Cerebellar cortex (tissue), 1 donor: ENCODE measurements at places on chromosomes 5 and 9.

DNA sequence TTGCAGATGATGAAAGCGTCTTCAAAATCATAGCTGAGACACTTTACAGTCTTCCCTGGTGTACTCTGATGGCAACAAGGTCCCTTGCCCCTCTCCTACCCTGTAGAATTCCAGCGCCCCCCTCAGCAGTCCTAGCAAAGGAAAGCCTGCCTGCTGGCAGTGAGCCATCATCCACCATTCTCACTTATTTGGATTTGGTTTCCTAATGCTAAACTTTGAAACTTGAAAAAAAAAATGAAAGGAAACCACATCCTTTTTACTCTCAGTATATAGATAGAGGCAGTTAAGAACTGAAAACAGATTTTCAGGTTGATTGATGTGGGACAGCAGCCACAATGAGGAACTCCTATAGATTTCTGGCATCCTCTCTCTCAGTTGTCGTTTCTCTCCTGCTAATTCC is at the start of gene GZMA:
Gene GZMA (plus strand): TSS at position 299 of the 400 bp plus-strand sequence. CDS start 37 bp downstream, at position 336.
- no peak for DNase-seq

DNA sequence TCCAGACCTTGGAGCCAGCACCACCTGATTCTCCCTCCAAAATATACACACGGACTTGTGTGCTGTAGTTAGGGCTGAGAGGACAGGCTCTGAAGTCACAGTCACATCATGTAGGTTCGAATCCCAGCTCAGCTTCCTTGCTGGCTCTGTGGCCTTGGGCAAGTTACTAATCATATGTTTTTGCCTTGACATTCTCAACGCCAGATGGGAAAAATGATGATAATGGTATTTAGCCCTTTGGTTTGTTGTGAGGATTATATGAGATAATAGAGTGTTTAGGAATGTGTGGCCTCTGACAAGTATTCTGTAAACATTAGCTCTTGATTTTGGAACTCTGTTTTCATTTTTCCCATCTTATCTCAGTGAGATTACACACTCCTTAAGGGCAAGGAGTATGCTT is 72.5 kb downstream of the PLAC8L1 start:
- no peak for DNase-seq

DNA sequence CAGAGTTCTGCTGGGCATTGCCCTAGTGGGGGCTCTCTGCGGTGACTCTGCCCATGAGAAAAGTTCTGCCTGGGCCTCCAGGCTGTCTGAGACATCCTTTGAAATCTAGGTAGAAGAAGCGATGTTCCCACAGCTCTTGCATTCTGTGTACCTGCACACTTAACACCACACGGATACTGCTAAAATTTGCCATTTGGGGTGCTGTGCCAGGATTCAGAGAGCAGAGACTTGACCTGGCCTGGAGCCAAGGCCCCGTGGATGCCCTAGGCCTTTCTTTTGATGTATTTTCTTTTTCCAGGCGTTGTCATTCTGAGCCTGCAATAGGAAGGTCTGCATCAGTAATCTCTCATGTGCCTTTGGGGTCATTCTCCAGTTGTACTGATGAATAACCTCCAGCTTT is 89.3 kb upstream of the IL12B start:
- DNase-seq: no peak

DNA sequence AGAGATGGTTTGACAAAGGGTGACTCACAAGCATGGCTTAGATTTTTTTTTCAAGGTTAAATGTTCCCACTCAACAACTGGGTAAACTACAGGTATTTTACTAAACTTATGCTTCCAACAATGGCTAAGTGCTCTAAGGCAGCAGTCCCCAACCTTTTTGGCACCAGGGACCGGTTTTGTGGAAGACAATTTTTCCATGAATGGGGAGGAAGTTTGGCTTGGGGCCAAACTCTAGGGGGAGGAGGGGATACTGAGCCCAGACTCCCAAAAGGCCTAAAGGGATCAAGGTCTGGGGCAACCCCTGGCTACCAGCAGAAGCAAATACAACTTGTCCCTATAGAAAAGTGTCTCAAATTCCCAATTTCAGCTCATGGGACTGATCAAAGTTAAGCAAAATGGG is 32.0 kb upstream of the HSD17B3 start:
- no peak for DNase-seq

DNA sequence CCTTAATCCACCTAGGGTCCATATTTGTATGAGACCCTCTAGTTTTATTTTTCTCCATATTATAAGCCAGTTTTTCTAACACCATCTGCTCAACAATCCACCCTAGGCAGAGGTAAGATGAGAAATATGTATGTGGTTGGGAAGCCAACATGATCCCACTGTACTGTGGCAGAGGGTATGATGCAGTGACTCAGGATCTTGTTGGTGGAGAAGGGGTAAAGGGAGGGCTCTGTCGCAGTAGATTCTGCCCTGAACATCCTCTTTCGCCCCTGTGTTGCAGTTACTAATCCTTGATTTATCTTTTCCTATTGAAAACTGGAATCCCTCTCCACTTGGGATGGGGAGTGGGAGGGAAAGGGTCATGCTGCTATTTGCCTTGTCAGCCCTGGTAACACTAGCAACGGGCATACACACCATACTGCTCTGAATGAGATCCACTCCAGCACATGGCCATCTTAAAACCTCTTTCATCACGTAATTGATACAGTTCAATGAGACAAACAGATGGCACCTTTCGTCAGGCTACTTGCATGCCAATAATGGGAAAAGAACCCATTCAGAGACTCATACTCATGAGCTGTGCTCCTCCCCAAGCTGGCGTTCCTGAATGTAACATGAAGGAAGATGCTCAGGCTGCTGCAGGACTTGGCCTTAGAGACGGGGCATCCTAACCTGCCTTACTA is 63.0 kb downstream of the ADAMTS12 start:
- DNase-seq: no peak

DNA sequence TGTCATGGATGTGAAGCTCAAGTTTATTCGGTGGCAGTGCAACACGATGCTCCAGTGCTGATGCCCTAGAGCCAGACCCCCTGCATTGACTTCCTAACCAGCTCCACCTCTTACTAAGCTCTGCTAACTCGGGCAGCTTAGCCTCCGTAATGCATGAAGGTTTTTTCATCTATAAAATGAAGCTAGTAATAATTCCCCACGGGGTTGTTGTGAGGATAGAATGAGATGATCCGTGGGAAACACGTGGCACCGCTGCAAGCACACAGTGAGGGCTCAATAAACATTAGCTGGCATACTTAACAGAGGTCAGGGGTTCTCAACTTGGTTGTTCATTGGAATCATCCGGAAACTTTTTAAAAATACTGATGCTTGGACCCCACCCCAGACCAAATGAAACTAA is 6.8 kb downstream of the ENC1 start:
- no peak for DNase-seq

DNA sequence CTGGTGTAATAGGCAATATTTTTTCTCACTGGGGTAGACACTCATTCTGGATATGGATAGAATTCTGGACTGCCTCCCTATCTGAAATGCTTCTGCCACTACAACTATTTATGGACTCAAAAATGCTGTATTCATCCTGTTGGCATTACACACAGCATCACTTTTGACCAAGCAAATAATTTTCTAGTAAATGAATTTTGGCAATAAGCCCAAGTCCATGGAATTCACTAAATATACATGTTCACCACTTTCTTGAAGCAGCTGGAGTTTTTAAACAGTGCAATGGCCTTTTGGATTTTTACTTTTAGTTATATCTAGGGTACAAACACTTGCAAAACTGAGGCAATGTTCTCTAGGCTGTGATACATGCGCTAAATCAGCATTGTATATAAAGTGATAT is 724.9 kb upstream of the EDIL3 start:
- DNase-seq: no peak

DNA sequence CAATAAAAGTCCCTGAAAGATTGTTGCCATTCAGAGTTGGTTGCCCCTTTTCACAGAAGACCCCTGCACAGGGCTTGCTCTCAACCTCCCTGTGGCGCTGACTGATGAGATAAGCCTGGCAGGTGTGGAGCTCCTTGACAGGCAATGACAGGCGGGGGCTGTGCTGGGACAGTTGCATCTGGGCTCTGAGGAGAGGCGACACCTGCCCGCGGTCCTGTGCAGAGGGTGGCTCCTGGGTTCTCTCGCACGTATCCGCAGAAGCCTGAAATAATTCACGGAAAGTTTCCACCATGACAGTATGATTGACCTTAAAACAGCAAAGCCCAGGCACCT is 19.8 kb upstream of the EXOC3 start:
- DNase-seq: no peak

- no peak for DNase-seq
Measured at GRCh38 chr5:117191251-117191650, 616.6 kb upstream of the SEMA6A start.

DNA sequence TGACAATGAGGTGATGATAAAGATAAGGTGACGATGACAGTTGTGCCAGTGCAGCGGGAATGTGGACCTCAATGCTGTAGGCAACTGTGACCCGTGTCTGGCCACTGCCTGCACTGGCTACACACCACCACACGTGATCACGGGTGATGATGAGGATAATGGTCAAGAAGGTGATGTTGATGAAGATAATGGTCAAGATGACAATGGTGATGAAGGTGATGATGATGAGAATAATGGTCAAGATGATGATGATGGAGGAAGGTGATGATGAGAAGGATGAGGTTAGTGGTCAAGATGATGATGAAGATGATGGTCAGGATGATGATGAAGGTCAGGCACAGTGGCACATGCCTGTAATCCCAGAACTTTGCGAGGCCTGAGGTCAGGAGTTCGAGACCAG is 30.7 kb upstream of the AIF1L start:
- no peak for DNase-seq

DNA sequence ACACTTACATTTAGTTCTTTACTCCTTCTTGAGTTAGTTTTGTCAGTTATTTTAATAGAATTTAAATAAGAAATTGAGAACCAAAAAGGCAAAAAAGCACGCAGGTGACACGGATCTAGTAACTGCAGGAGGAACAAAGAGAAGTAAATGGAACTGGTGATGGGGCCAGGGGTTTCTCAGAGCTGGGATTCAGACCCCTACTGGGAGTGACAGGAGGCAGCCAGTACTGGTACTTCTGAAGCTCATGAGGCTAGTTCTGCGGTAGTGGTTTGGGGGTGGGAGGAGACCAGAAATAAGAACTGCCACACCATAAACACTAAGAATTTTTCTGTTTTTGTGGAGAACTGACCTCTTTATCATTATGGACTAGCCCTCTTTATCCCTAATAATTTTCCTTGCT is 48.2 kb downstream of the OXCT1 start:
- no peak for DNase-seq

- no peak for DNase-seq
Measured at GRCh38 chr5:144144956-144145751, 25.3 kb downstream of the YIPF5 start.

DNA sequence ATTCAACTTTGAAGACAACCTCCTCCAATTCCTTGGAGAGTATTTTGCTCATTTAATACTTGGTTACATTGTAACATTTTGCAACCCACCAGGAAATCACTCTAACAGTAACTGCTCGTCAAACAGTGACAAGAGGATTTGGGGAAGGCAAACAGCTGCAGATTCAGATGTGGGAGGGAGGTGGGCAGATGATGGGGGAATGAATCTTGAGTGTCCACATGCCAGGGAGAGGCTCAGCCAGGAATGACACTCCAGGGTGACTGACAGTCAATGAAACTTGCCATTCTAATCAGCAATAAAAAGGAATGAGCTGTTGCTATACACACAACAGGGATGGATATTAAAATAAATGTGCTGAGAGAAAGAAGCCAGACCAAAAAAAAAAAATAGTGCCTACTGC is 97.7 kb upstream of the ANKRD55 start:
- no peak for DNase-seq

DNA sequence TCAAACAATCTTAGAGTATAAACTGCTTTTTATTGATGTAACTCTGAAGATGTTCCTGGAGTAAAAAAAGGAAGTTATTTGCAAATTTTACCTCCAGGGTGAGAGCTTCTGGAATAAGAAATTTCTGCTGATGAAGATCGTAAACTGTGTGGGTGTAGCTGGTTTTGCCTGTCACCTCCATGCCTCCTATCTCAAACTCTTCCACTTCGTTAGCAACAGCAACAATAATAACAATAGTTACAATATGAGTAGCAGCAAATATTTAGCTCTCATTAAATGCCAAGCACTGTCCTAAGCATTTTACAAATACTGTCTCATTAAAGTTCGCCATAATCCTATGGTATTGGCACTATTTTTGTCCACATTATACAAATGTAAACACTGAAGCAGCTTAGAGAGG is 57.9 kb downstream of the GCNT1 start:
- DNase-seq: no peak

DNA sequence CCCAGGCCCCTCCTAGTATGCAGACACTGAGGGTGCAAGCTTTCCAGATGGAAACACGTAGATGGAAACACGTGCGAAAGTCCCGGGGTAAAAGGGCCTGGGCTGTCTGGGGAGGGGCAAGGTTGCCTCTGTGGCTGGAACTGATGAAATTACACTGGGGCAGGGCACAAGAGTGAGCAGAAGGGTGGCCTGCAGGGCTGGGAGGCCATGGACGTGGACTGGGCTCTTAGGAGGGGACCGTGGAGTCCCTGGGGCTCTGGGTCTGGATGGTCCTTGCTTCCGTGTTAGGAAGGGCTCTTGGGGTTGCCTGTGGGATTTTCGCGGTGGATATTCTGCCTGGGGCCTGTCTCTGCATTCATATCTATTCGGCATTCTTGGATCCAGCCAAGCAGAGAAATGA is 63.3 kb downstream of the IRX1 start:
- DNase-seq: no peak

GRCh38 chr5:138339464-138339863 is 1.4 kb downstream of the FAM53C start:
- no peak for DNase-seq

DNA sequence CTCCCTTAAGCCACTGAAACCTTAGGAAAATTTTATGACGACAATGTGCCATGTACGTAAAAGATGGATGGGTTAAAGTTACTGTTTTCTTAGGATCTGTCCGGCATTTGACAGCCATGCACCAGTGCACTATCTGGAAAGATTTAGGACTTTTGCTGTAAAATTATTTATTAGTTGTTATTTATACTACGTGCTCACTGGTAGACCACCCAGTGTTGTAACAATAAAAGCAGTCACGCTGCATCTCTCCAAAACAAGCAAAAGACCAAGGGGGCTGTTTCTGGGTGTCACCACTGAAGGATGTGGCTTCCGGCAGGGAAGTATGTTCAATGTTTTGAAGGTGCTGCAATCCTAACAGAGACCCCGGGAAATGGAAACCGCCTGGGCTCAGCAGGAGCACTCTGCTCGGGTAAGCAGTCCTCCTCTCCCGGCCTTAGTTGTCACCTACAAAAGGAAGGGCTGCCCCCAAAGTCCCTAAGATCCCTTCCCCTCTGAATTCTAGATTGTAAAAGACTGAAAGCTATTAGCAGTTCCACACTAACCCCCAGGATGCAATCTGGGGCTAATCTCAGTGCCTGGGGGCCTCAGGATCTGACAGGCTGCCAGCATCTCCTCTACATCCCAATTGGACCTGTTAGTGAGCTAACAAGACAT is 38.6 kb downstream of the SAXO1 start:
- DNase-seq: no peak

DNA sequence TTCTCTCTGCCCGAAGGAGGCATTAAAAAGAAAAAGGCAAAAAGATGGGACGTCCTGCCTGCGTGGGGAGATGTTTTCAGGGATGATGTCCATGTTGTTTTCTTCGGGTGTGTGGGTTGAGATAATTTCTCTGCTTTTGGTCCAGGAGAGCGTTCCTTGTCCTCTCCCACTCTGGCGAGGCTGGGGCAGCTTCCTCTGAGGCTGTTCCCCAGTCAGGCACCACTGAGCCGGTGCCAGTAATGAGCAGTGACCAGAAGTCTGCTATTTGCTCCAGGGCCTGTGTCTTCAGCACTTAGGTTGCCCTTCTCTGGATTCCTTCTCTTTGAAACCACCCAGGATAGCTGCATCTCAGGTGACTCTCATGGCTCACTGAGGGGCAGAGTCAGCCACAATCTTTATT is 71.5 kb downstream of the ACER2 start:
- no peak for DNase-seq
